ENCODE measurements at places on chromosomes 16 and 17. TPM values are rescaled to one million over a fixed set of nuclear protein-coding genes. Genes with fewer than 3 reads are reported as not detected.

DNA sequence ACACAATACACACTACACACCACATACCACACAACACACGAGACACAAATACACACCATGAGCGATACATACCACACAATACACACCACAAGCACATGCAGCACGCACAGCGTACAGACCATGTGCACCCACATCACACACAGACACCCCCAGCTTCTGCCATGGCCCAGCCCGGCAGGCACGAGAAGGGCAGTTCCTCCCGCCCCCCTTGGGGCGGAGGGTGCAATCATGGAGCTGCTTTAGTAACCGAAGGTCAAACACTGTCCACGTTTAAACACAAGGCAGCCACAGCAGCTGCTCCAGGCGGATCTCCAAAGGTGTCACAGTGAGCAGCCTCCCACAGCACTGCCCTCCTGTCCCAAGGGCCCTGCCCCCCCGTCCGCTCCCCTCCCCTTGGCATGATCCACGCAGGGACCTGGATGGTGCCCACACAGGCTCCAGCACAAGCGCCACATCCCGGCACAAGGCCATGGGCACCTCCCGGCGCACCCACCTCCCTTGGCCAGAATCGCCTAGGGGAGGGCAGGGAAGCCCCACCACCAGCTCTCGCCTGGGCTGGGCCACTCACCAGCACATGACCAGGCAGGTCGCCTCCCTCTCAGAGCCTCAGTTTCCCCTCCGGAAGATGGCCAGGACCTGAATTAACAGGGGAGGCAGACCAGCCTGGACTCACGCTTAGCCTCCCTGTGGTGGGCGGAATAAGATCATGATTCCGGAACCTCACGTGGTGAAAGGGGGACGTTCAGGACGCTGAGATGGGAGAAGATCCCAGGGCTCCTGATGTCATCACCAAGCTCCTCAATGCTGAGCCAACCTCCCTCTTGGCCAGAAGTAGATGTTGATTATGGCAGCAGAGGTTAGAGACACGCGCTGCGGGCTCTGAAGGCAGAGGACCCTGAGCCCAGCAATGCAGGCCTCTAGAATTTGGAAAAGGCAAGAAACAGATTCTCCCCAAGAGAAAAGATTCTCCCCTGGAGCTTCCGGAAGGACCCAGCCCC lies 32.6 kb upstream of the ZNF469 start:
- no peak for DNase-seq

The DNAI2 gene
- 0.24 TPM for polyA plus RNA-seq

DNA sequence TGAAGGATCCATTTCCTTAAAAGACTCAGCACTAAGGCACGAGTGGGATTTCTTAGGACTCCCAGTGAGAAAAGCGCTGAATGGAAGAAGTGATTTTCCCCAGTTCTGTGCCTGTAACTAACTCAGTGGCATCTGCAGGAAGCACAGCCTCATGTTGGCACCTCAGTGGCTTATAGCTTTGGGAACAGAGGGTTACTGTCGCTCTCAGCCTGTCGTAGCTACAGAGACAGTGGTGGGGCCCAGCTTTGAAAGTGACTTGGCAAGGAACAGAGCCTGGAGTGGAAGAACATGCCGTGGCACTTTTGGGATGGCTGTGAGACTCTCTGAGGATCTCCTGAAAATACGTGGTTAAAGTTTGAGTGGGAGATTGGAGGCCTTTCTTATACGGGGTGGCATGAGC lies 242.4 kb upstream of the MYOCD start:
- DNase-seq = no peak

GRCh38 chr16:65546353-65546791 lies 424.5 kb upstream of the CDH11 start:
- DNase-seq = no peak

The TBC1D28 gene
- not detected for polyA plus RNA-seq

DNA sequence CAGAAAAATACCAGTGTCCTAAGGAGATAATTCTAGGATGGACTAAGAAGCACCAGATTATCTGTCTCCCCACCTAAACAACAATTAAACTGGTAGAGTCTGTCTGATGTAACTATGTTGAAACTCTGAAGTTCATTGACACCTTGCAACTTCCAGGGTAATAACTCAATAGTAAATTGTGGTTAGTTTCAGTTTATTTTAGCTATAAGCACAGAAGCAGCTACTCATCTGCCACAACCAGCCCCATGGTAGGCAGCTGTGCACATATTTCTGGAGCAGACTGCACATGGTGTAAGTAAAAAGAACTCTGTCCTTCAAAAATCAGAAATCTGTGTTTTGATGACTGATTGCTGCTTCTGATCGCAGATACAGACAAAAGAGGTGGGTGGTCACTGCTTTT lies 852.1 kb downstream of the CDH11 start:
- DNase-seq = no peak

DNA sequence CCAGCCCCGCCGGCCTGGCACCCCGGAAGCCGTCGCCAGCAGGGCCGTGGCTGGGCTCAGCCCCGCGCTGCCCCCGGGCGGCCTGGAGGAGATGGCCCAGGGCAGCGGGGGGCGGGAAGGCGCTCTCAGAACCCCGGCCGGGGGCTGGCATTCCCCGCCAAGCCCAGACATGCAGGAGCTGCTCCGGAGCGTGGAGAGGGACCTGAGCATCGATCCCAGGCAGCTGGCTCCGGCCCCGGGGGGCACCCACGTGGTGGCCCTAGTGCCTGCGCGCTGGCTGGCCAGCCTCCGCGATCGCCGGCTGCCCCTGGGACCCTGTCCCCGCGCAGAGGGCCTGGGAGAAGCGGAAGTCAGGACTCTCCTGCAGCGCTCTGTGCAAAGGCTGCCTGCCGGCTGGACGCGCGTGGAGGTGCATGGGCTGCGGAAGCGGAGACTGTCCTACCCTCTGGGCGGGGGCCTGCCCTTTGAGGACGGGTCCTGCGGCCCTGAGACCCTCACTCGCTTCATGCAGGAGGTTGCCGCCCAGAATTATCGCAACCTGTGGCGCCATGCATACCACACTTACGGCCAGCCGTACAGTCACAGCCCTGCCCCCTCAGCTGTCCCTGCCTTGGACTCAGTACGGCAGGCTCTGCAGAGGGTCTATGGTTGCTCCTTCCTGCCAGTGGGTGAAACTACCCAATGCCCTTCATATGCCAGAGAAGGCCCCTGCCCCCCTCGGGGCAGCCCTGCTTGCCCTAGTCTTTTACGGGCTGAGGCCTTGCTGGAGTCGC lies 551 bp downstream of the WDR81 start:
- peak; percentile 71 for DNase-seq

DNA sequence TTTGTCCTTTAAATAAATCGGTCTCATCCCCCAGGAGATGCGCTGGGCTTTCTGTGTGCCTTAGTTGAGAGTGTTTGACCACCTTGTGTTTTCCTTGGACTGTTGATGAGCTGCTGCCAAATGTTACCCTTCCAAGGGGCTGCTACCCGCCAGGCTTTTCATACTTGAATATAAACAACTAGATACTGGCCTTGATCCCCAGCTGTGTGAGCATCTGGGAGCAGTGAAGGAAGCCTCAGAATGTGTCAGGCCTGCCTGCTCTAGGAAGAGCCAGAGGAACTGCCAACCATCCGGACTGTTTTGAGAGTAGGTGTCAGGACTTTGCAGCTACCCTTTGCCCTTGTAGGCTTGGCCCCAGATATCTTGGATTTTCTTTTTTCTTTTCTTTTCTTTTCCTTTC lies 57.8 kb downstream of the LDHD start:
- no peak for DNase-seq

The ATP2A1 gene
- 1.7 TPM for polyA plus RNA-seq

DNA sequence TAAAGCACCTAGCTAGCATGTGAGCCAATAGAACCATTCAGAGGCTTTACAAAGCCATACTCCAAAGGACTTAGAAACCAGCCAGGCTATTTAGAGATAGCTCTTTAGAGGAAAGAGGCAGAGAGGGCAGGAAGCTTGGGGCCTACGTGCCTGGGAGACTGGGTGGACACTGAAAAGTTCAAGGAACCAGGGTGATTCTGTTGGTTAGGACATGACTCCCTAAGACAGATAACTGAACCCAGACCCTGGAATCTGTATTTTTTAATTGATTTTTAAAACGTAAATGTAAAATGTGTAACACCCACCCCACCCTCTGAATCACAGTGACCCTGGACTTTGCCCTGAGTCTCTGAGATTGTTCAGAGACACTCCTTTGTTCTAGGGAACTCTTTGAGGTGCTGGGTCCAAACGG lies 16.1 kb upstream of the GNA13 start:
- no peak for DNase-seq

GRCh38 chr16:57301126-57301817 lies 16.8 kb upstream of the PLLP start:
- DNase-seq = no peak

The AIPL1 gene
- 0.56 TPM for polyA plus RNA-seq

DNA sequence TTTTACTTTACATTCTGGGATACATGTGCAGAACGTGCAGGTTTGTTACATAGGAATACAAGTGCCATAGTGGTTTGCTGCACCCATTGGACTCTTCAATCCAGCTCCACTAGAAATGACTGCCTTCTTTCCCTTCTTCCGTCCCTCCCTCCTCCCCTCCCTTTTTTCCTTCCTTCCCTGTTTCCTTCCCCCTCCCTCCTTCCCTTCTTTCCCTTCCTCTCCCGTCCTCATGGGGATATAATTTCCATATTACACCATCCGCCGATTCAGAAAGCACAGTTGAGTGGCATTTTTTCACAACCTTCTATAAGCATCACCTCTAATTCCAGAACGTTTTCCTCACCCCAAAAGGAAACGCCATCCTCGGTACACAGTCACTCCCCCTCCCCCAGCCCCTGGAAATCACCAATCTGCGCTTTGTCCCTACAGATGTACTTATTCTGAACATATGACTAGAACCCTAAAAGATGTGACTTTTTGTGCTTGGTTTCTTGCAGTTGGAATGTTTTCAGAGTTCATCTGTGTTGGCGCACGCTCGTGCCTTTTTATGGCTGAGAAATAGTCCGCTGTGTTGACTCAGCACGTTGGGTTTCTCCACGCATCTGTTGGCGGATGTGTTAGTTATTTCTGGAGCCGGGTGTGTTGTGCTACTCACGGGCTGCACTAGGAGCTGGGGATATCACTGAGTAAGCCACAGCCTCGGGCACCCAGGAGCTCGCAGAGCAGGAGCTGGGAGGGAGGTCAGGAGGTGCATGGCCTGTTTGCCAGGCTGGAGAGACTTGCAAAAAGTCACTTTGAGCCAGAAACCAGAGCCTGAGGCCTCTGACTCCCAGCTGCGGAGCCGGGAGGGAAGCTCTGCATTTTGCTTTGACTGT lies 336.4 kb downstream of the SEC14L1 start:
- DNase-seq = no peak

- DNase-seq = no peak
Observed at GRCh38 chr17:44287651-44288050, 19.7 kb upstream of the SLC4A1 start.

DNA sequence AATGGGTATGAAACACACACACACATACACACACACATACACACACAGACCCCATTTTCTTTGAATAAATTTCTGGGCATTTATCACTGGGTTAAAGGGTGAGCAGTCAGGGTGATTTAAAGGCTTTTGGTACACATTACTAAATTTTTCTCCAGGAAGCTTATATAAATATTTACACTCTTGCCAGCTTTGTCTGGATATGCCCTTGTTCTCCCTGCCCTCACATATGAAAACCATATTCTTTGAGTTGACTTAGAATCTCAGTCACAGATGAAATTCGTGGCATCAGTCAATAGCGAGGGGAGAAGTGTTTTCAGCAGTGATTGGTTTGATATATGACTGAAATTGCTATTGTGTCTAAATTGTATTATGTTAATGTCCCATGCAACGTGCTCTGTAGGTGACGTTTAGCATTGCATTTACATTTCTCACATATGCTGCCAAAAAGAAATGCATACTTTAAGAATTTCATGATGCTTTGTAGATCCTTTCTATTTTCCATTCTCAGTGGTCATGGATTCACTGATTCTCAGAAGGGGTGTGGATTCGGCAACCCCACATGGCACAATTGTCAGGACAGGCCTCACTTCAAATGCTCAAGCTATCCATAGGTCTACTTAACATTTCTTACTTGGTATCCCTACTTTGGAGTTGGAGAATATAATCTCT lies 34.8 kb downstream of the HS3ST4 start:
- DNase-seq = no peak

The MYH1 gene
- not detected for polyA plus RNA-seq

GRCh38 chr17:79975498-79976134 lies 60.1 kb downstream of the TBC1D16 start:
- DNase-seq = no peak

DNA sequence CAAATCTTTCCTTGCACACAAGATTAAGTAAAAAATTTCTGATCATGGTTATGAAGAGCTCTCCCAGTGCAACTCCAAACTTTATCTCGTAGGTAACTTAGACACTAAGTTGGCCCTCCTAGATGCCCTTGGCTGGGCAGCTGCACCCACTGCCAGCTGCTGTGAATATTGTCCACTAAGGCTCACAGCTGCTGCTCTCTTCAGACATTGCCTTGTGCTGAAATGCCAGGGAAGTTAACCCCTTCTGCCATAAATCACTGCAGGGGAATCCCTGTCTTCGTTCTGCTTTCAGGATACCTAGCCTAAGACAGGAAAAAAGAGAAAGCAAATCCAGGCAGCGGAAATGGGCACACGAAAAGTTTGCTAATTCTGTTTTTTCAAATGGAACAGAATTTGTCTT lies 106.4 kb downstream of the IRX5 start:
- DNase-seq = no peak

The OR1F1 gene
- polyA plus RNA-seq = 0.93 TPM

The TMC5 gene
- 1.6 TPM for polyA plus RNA-seq

The ZNF19 gene
- 1.1 TPM for polyA plus RNA-seq

- peak; percentile 89 for DNase-seq
Observed at GRCh38 chr16:8831871-8832716, 34.5 kb downstream of the PMM2 start.

The OR3A3 gene
- polyA plus RNA-seq = not detected

Data from H1 (cell line).